ENCODE measurements at places on chromosomes 11 and 22. TPM values are rescaled to one million over a fixed set of nuclear protein-coding genes. Genes with fewer than 3 reads are reported as not detected.

The DMC1 gene
- total RNA-seq = 2.3 TPM

The STK33 gene
- total RNA-seq = 2.9 TPM

The LGR4 gene
- total RNA-seq = 12.2 TPM

The CCDC157 gene
- total RNA-seq = 2.6 TPM

The ZNF280B gene
- total RNA-seq = 1.6 TPM

The SLC25A17 gene
- total RNA-seq = 12.9 TPM

The LGALS1 gene
- total RNA-seq = 3,707 TPM

The PHLDA2 gene
- 7.3 TPM for total RNA-seq

The PANX3 gene
- total RNA-seq = not detected

The APOA1 gene
- total RNA-seq = not detected

The P2RY2 gene
- not detected for total RNA-seq

The BCL2L13 gene
- 64.3 TPM for total RNA-seq

The TEX54 gene
- not detected for total RNA-seq

The TRPC6 gene
- total RNA-seq = 26.4 TPM

The FAM111B gene
- total RNA-seq = 12.2 TPM

The NUMA1 gene
- 169 TPM for total RNA-seq

The C11orf97 gene
- total RNA-seq = not detected

The TREH gene
- total RNA-seq = not detected

All from fibroblast of villous mesenchyme (primary cell).